Stimulated activated CD8-positive, alpha-beta memory T cell treated with anti-CD3 and anti-CD28 coated beads, Interleukin-4, amount 100 ng/mL, for 4 hours (primary cell): ENCODE measurements at places on chromosomes 11 and 22.

- DNase-seq, result no peak
These were observed 288.5 kb downstream of the NTM start for GRCh38 chr11:131658952-131659351.

GRCh38 chr22:48715511-48715910 is 1112.2 kb downstream of the BRD1 start:
- no peak for DNase-seq

DNA sequence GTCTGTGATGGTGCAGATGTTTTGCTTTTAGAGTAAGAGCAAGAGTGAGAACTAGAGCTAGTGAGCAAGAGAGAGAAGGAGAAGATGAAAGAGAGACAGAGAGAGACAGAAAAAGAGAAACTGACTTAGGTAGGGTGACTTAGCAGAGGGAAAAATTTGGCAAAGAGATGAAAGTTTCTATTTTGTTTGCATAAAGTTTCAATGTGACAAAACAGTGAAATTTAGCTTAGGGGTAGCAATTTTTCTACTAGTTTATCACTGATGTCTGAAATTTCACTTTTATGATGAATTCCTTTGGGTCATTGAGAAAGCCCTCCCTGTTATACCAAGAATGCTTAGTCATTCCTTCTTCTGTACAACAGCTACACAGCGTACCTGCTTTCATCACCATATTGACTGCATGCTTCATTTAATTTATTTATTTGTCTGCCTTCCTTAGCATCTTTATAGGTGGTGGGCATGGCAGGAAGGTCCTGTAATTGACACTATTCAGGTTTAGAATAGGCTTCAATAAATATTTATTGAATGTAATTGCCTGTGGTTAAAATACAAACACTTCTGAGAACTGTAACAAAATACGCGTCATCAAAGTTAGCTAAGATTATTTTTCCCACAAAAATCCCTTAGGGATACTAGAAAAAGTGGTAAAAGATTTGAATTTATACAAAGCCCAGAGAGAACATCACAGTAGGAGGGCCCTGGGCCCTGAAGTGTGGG is 19.9 kb upstream of the CTSC start:
- DNase-seq, result no peak

DNA sequence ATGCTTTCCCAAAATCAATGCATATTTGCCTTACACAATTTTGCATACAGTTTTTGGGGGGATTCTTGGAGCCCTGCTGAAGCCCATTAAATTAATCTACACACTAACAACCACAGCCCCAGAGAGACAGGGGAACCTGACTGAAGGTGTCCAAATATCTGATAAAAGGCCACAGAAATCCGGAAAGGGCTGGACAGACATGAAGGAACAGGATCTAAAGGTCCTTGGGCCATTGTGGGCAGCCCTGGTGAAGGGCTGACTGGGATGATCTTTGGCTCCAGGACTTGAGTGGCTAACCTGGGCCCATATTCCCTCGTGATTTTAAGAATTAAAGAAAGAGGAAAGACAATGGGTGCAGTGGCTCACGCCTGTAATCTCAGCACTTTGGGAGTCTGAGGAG is 6.8 kb upstream of the WDR74 start:
- no peak for DNase-seq

DNA sequence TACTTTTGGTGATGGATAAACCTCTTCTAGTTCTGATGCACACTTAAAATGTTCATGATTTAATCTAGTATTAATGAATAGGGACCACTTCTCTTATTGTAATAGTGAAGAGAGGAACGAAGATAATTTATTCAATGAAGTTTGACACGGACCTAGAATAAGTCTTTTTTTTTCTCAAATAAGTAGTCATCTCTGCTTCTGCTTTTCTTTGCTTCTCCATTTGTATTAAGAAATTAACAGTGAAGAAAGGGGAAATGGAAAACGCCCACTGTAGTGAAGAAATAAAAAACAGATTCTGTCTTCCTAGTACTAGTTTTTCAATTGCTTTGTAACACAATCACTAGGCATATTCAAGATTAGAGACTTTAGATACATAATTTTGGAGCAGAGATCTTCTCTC is 73.0 kb downstream of the CD44 start:
- DNase-seq, result no peak

- DNase-seq, result no peak
These were observed 1455.3 kb downstream of the BRD1 start for GRCh38 chr22:48372390-48372789.

DNA sequence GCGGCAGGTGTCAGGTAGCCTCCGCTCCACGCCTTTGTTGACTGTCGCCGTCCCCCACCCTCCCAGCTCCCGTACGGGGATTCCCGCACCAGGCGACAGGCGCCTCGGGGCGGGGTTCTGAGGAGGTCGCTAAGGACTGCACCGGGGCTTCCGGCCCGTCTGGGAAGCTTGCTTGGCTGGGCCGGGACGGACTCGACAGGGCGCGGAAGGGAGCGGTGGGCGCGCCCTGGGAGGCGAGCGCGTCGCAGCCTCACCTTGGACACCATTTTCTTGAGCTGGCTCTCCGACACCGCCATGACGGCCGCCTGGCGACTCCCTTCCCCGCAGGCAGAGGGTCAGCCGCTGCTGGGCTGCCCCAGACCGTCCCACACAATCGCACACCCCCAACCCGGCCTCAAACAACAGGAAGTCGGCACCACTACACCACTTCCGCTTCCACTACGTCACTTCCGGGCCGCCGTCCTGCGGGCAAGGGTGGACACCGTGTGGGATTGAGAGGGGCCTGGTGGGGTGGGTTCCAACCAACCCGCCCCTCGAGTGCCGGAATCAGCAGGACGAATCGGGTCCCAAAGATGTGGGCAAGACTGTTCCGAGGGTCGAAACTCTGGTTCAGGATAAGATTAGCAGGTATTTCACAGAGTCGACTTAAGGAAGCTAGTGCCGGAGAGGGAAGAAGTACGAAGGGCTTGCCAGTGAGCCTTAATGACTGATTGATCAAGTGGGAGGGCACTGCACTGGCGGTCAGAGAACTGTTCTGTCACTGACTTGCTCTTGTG is at the start of gene TSG101:
TSG101 (minus strand) TSS at position 422 of the 776 bp plus-strand sequence; CDS start at position 296, 126 bp downstream.
- DNase-seq, result peak; percentile 89

DNA sequence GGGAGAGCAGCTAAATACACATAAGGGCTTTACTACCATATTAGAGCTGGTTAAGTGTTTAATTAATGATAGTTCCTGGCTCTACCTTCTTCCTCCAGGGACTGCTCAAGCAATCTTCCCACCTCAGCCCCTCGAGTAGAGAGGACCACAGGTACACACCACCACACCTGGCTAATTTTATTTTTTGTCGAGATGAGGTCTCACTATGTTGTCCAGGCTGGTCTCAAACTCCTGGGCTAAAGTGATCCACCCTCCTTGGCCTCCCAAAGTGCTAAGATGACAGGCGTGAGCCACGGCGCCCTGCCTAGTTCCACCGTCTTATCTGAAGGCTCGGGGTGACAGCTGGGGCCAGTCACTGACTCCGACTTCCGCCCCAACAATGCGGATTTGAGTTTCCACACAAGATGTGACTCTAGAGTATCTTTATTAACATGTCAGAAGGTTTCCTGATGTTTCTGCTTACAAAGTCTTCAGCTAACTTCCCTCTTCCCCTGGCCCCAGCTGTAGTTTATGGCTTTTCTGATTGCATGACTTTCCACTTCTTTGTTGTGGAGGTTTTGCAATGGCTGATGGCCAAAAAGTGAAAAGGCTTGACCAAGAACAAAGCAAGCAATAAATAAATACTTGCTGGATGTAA is 16.8 kb downstream of the TPST2 start:
- no peak for DNase-seq

- no peak for DNase-seq
These were observed 61.1 kb upstream of the TNRC6B start for GRCh38 chr22:40116496-40117200.

DNA sequence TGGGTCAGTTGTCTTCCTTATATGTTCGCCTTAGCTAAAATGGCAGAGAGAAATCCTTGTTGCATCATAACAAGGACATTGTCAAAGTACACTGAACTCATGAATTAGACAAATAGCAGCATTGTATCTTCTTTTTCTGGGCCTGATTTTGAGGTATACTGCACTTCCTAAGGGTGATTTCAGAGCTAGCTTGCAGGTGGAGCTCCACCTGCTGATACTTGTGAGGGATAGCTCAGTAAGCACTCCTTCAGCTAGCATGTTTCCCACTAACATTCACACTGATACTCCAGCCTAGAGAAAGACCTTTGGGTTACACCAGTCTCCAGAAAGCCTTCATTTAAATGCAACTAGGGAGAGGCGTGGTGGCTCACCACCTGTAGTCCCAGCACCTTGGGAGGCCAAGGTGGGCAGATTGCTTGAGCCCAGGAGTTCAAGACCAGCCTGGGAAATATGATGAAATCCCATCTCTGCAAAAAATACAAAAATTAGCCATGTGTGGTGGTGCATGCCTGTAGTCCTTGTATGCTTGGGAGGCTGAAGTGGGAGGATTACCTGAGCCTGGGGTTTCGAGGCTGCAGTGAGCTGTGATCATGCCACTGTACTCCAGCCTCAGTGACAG is 29.8 kb downstream of the JAM3 start:
- DNase-seq, result no peak

- no peak for DNase-seq
These were observed 309.9 kb downstream of the BRD1 start for GRCh38 chr22:49517667-49518185.

- DNase-seq, result no peak
These were observed 71.2 kb downstream of the FBXO7 start for GRCh38 chr22:32545801-32546200.

- DNase-seq, result no peak
These were observed 46.5 kb downstream of the FBLN1 start for GRCh38 chr22:45548991-45549761.

DNA sequence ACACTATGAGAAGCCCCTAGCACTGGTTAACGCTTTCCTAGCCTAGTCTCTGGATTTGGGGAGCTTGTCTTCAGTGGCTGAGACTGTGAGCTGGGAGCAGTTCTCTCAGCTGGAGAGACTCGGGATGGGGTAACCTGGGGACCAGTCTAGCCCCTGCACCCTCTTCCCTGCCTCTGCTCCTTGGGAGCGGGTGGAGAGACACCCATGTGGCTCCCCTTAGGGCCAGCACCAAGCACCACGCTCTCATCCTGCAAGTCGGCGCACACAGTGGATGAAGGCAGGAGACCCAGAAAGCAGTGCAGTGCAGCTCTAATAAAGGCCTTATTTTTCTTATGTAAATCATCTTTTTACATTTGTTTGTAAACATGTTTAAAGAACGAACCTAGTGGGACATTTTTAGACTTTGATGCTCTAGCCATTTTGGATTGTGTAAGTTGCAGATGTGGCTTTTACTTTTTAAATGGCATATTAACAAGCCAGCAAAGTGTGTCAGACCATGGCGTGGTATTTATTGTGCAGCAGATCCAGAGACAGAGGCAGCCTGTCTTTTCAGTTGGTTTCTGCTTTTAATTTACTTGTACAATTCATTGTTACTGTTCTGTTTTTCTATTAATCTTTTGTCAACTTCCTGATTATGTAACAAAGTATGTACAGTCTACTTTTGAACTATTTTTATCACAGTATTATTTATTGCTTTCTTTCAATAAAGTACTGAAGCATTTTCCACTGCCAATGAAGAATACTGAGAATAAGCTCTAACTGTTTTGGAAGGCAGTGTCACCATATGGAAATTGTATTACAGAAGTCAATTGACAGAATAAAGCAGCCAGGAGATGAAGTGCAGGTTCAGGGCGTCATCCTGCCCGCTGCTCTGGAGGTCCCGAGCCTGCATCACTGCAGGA is 14.4 kb upstream of the CTTN start:
- no peak for DNase-seq

DNA sequence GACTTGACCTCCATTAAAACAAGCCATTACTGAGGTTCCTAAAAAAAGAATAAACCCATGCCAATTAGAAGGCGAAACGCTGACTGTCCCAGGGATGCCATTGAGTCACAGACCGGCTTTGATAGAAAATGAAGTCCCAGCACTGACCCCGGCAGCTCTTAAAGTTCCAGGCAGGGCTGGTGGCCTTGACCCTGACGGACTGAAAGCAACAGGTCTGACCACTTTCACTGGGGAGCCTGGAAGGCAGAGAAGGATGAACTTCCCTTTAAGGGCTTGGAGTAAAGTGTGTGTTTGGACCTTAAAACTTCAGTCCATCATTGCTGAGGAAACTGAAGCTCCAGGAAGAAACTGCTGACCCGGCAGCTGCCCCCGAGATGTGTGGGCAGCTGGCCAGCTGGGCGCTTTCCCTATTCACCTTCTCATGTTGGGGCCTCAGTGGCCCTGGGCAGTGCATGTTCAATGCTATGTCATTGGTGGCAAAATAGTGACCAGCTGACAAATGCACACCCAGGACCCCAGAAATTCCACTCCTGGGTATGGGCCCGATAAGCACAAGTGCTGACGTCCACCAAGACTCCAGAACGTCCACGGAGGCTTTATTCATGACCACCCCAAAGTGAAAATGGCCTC is 18.9 kb upstream of the EFCAB6 start:
- no peak for DNase-seq

DNA sequence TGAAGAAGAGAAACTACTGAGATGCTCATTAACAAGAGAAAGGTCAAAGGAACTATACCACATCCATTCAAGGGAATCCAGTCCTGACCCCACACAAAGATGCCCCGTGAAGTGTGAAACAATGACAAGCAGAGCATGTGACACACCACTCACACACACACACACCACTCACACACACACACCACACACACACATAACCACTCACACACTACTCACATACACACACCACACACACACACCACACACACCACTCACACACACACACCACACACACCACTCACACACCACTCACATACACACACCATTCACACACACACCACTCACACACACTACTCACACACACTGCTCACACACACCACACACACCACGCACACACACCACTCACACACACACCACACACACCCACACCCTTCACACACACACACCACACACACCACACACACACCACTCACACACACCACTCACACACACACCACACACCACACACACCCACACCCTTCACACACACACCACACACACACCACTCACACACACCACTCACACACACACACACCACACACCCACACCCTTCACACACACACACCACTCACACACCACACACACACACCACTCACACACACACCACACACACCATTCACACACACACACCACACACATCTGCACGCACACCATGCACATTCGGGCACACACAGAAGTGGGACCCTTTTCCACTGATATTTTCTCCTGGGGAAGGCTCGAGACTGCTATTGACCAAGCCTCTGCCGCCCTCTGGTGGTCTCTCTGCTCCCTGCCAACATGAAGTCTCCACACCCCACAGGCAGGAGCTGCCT is 32.0 kb upstream of the COMT start:
- peak; percentile 53 for DNase-seq

- no peak for DNase-seq
These were observed 14.5 kb downstream of the CRTAM start for GRCh38 chr11:122852796-122853160.

GRCh38 chr11:64268893-64269539 is 15.4 kb downstream of the BAD start:
- DNase-seq, result no peak
